ENCODE measurements at places on chromosomes 11 and 22.

DNA sequence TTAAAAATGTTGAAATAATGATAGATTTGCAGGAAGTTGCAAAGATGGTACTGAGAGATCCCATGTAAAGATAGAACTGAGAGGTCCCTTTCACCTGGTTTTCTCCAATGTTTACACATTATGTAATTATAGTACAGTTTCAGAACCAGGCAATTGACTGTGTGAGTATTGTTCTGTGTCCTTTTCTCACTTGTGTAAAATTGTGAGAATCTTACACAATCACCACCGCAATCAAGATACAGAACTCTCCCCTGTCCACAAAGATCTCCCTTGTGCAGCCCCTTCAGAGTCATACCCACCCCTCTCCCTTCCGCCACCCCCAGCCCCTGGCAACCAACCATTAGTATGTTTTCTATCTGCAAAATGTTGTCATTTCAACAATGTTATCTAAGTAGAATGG, 119.8 kb upstream of the NAV2 start:
- DNase-seq, result no peak

DNA sequence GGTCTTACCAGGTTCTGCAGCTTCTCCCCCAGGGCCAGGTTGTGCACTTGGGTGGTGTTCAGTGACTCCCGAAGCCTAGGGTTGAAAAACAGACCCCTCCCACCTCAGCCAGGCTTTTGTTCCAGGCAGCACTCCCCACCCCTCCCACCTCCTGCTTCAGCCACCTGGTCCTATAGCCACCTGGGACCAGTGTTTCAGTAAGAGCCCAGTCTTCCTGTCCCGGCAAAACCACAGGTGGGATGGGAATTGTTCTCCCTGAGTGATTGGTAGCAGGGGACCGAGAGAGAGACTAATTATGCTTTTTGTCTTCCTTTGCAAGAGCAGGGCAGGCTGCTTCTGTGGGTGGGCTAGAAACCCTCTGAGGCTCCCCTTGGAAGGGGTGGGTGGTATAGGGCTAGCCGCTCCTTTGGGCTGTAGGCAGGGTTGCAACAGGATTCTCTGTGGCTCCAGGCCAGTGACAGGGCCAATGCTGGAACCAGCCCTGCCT, 8.5 kb upstream of the NAALADL1 start:
- DNase-seq, result no peak

- no peak for DNase-seq
These were observed 8.2 kb downstream of the PTH start for GRCh38 chr11:13487661-13488030.

DNA sequence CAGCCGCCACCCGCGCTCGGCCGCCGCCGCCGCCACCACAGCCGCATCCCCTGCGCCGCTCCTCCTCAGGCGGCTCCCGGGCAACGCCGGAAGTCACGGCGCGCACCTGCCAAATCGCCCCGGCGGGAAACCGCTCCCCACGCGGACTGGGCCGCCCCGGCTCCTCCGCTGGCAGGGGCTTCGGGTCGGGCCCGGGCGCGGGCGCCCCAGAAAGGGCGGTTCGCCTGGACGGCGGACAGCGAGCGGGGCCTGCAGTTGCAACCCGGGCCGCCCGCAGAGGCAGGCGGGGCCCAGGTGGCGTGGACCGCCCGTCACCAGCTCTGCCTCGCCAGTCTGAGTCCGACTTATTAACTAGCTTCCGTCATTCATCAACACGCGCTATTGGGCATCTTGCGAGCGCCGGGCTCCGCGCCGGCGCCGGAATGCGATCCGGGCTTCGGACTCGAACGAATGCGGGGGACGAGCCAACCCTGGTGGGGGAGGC, at the start of gene HIRA:
TSS of gene HIRA (minus strand) at position 85 of the 484 bp plus-strand sequence. CDS start 257 bp downstream, outside the sequence.
- no peak for DNase-seq

DNA sequence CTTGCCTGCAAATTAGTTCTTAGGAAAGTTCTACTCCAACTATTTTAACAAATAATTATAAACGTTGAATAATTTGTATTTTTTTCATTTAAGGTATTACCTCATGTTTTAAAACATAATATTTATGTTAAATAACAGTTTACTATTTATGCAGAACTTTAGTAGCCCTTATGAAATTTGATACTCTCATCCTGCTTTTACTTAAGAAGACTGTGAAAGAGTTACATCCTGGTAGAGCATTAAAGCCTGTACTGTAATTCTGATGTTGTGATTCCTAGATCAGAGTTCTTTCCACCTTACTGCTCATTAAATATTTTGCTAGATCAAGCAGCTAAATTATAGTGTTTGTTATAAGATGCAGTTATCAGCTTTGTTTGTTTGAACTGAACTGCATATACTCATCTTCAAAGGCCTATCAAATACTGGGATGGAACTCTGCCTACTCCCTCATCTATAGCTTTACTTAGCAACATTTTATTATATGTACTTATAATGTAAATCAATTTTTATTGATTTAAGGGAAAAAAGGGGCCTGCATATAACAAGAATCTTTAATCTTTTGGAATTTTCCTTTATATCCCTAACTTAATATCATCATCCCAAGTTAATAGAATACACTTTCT, 304.2 kb downstream of the DYNC2H1 start:
- DNase-seq, result no peak

DNA sequence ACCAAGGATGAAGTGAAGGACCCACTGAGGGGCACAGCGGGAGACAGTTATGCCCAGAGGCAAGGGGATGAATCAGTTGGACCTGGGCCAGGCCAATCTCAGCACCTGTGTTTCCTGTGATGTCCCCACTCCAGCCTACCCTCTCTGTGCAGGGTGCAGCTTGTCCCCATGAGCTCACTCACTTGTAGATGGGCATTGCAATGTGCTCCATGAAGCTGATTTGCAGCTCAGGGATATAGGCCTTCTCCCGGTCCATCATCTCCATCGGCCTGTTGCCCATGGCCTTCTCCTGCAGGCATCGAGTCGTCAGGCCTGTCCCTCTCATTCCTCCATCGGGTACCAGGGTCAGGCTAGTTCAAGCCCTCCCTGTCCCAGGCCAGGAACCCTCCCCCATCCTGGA, 96.2 kb downstream of the PDE2A start:
- DNase-seq, result no peak

DNA sequence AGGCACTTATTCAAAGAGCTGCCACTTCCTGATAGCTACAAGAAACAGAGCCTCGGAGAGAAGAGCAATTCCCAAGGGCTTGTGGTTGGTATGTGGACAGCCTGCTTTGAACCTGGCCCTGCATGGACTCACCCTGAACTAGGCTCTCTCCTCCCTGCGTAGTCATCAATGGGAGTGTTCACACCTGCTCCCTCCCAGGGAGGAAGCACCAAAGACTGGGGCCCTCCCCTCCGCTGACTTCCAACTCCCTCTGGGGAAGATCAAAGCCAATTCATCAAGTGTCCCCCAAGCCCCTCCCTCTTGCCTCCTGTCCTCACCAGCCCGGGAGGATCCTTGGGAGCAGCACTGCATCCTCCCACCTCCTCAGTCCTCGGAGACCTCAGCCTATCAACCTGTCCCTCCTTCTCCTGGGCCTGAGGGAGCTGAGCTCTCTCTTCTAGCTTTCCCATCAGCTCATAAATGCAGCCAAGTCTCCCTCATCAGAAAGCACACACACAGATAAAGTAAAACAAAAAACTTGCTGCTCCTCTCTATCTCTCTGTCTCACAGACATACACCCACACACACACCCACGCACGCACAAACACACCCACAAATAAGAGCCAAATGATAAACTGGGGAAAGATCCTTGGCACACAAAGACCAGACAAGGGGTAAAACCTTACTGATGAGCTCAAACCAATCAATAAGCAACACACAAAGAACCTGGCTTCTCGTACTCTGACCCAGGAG, 3.3 kb downstream of the A4GALT start:
- DNase-seq, result peak; percentile 33

- DNase-seq, result no peak
These were observed 25.2 kb upstream of the DEPDC7 start for GRCh38 chr11:32990481-32990880.

GRCh38 chr11:122308226-122308625, 192.2 kb upstream of the BLID start:
- DNase-seq, result no peak

DNA sequence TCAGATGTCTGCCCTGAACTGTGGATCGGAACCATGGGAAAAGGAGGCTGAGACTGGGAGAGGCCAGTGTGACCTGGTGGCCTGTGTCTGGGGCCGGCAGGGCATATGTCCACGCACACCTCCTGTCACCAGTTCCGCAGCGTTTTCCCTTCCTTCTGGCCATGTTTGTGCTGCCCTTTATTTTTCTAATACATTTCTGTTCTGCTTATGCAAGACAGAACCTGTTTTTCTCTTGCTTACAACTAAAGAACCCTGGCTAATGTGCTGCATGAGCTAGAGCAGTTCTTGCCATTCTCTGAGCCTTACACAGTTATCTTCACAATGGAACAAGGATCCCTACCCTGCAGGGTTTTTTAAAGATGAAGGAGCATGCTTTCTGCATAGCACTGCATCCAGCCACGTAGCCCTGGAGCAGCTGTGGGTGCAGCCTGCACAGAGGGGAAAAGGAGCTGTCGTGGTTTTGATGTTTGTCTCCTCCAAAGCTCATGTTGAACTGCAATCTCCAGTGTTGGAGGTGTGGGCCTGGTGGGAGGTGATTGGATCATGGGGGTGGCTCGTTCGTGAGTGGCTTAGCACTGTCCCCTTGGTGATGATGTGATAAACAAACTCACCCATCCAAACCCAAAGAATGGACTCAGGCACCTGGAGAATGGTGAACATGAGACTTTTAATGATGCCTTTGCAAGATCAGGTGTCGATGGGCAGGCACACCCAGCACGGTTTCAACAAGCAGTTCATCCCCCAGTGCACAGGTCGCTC, 84.8 kb upstream of the SHANK2 start:
- no peak for DNase-seq

GRCh38 chr22:34102633-34103032, 182.4 kb upstream of the LARGE1 start:
- no peak for DNase-seq

- DNase-seq, result no peak
These were observed 32.2 kb upstream of the BID start for GRCh38 chr22:17806437-17806836.

- no peak for DNase-seq
These were observed 12.7 kb downstream of the MAFF start for GRCh38 chr22:38214302-38215056.

- DNase-seq, result no peak
These were observed 359.0 kb downstream of the JRKL start for GRCh38 chr11:96748639-96749370.
